Activated T-helper 1 cell treated with anti-CD3 and anti-CD28 coated beads, Interleukin-2, amount 50 U/mL, for 16 hours (primary cell): ENCODE measurements at places on chromosomes 11 and 22.

DNA sequence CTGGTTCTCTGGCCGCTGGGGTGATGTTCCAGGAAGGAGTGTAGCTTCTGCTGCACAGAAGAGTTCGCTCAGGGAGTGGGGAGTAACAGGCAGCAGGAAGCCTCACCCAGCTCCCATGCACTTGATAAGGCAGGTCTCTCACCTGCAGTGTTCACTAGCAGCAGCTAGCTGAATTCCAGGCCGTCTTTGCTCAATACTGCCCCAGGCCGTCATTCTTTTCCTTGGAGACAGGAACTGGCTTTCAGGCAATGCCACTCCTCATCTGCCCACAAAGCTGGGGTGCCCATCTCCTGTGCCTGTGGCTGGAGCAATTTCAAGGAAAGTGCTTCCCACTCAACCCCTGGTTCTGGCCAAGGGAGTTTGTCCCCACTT, 66.1 kb downstream of the ARHGAP42 start:
- no peak for DNase-seq

- DNase-seq: no peak
These were observed 13.8 kb downstream of the OR5B21 start for GRCh38 chr11:58494101-58494500.

DNA sequence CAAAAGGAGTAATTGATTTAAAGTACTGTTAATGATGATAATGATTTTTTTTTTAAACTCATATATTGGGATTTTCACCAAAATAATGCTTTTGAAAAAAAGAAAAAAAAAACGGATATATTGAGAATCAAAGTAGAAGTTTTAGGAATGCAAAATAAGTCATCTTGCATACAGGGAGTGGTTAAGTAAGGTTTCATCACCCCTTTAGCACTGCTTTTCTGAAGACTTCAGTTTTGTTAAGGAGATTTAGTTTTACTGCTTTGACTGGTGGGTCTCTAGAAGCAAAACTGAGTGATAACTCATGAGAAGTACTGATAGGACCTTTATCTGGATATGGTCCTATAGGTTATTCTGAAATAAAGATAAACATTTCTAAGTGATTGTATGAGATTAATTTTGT, 43.9 kb downstream of the RRM1 start:
- no peak for DNase-seq

GRCh38 chr11:122757201-122757600, 81.1 kb upstream of the CRTAM start:
- DNase-seq: no peak

DNA sequence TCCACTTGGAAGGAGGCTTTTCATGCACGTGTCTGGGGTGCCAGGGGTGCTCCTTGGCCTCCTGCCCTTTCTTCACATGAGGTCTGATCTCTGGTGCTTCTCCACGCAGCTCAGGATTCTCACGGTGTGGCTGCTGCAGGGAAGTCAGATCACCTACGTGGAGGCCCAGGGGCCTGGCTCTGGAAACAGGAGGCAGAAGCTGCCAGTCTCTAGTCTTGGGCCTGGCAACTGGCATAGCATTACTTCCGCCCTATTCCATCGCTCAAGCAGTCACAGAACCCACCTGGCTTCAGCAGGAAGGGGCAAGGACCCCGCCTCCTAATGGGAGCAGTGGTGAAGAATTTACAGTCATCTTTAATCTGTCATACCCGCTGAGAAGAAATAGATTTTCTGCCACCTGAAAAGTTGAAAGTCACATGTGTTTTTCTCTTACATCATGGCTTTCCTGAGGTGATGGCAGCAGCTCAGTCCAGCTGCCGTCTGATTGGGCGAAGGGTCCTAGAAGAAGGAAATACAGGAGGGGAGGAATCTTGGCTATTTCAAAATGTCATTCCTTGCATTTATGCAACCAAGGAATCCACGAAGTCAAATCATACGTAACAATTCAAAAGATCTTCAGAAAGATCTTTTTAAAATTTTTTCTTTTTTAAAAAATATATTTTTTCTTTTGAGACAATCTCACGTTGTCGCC, 50.1 kb upstream of the DKK3 start:
- no peak for DNase-seq

DNA sequence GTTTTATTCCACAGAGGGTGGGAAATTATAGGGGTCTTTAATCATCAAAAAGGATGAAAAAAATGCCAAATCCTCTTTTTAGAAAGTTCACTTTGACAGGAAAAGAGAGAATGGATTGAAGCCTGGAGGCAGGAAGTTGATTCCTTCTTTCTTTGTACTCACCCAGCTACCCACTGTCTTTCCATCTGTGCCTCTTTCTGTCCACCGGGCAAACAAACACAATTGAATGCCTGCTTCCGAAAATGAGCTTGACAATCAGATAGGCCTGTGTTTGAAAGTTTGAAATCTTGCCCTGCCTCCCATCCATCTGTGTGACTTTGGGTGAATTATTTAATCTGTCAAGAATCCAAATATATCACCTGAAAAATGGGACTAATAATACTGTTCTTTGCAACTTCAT, 81.1 kb downstream of the SCN3B start:
- no peak for DNase-seq

DNA sequence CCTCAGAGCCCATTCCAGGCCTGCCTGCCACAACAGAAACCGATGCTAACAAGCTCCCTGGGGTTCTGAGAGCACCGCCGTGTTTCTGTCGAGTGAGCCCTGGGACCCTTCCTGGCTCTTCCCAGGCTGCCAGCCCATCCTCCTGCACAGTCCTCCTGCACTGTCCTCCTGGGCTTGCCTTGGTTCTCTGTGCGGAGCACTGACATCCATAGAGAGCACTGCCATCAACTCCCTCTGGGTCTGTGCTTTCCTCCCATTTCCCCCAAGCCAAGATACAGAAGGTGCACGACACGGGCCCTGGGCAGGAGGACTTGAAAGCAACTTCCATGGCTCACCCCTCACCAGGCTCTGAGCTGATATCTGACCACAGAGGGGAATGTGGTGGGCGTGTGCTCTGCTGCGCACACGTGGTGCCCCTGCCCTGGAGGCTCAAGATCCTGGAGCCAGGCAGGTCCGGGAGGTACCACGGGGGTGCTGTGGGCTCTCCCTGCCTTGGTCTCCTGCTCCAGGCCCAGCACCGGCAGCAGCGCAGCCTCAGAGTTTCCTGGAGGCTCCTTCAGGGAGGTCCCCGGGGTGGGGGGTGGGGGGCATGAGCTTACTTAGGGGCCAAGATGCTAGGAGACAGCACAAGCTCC, 304.2 kb downstream of the BRD1 start:
- DNase-seq: no peak

- DNase-seq: no peak
These were observed 17.4 kb downstream of the TST start for GRCh38 chr22:37001826-37002225.

DNA sequence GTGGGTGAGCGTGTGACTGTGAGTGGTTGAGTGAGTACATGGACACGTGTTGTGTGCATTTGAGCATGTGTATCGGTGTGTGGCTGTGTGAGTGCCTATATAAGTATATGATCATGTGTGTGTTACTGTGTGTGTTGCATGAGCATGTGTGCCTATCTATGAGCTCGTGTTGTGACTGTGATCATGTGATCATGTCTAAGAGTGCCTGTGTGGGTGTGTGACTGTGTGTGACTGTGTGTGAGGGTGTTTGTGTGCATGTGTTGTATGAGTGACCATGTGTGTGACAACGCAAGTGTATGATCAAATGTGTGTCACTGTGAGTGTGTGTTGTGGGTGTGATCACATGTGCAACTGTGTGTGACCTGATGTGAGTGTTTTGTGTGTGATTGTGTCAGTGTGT, 88.8 kb downstream of the UBASH3B start:
- no peak for DNase-seq

GRCh38 chr22:42641801-42642413, 1.5 kb upstream of the ATP5MGL start:
- no peak for DNase-seq

DNA sequence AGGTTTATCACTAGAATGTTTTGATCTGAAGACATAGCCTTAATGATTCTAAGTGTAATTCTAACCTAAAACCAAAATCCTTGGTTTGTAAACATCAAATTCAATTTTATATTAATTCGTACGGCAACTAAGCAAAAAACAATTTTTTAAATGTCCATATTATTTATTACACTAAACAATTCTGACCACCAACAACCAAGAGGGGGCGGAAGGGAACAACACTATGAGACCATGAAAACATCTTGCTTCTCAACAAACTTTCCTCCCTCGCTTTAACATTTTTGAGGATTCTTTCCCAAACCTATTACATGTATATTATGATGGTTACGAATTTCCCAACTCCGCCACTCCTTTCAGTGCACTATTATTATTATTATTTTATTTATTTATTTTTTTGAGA, 6.5 kb upstream of the UCP2 start:
- DNase-seq: no peak

- DNase-seq: no peak
These were observed 147.9 kb upstream of the PLET1 start for GRCh38 chr11:112408517-112408916.

- DNase-seq: no peak
These were observed 464 bp upstream of the CECR2 start for GRCh38 chr22:17368554-17369438.

GRCh38 chr11:11463405-11463804, 110.4 kb upstream of the CSNK2A3 start:
- no peak for DNase-seq

- no peak for DNase-seq
These were observed 4.7 kb upstream of the AP1B1 start for GRCh38 chr22:29393019-29393608.

- DNase-seq: no peak
These were observed 5.5 kb downstream of the CD59 start for GRCh38 chr11:33730716-33731115.

DNA sequence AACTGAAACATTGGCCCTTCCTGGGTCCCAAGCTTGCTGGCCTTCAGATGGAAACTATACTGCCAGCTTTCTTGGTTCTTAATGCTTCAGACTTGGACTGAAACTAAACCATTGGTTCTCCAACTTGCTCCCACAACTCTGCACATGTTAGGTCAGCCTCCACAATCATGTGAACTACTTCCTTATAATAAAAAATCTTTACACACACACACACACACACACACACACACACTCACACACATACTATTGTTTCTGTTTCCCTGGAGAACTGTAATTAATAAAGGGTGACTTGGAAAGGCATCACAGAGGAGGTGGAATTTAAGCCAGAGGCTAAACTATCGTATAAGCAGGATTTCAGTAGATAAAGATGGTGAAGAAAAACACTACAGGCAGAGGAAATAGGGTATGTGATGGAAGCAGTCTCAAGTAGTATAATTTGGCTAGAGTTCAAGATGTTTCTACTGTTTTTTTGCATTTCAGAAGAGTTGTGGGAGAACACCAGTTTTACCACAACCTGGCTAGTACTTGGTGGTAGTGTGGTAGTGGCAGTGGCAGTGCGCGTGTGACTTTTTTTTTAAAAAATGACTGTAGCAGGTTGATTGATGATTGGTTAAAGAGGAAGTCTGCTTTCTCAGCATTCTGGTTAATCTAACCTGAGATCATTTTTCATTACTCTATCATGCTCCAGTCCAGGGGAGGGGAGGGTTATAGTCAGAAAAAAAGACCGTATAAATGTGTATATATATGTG, 70.1 kb downstream of the PDE3B start:
- DNase-seq: no peak

- DNase-seq: no peak
These were observed 247.6 kb downstream of the ETS1 start for GRCh38 chr11:128339792-128340191.

DNA sequence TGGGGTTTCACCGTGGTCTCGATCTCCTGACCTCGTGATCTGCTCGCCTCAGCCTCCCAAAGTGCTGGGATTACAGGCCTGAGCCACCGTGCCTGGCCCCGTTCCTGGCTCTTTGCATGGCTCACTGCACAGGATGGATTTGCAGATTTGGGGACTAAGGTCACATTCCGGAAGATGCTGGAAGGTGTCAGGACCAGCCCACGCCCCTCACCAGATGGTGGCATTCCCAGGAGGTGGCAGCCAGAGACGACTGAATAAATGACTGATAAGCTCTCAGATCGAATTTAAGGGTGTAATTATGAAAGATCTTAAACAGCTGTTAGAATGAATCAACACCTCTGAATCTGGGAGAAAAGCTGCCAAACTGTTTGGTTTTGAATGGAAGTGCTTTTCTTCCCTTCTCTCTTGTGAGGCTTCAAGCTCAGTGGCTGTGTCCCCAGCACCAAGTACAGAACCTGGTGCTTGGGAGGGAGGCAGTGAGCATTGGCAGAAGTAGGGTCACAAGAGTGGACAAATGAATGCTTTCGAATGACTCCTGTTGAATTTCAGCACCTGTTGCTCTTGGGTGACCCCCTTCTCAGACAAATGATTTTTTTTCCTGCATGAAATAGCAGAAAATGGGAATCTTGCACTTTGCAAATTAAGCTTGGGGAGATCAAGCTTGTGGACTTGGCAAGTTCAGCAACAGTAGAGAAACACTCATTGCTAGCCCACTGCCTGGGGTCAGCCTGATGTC, 69.6 kb downstream of the KIAA1671 start:
- no peak for DNase-seq
